ENCODE measurements at places on chromosomes 7 and 10.

- DNase-seq: no peak
Observed at GRCh38 chr7:3349126-3349525, 48.1 kb downstream of the SDK1 start.

GRCh38 chr7:149500910-149501309 is 3.3 kb upstream of the ZNF746 start:
- no peak for DNase-seq

DNA sequence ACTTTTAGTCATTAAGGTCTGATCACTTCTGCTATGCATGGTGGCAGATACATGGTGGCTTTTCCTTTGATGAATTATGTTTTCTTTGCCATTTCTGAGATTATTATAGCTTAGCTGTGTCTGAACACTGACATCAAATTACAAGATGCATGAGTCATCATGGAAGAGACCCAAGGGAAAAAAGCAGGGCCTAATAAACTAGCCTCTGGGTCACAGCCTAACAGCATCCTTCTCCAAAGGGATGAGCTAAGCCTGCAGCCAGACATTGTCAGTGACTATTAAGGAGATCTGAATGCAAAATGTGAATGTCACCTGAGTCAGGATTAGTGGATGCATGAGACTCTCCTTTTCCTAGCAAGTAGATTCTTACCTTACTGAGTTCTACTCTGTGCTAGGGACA is 19.1 kb upstream of the OGDHL start:
- DNase-seq: no peak

GRCh38 chr7:41786404-41786803 is 83.5 kb upstream of the INHBA start:
- no peak for DNase-seq

GRCh38 chr10:36048236-36048635 is 406.1 kb upstream of the FZD8 start:
- no peak for DNase-seq

DNA sequence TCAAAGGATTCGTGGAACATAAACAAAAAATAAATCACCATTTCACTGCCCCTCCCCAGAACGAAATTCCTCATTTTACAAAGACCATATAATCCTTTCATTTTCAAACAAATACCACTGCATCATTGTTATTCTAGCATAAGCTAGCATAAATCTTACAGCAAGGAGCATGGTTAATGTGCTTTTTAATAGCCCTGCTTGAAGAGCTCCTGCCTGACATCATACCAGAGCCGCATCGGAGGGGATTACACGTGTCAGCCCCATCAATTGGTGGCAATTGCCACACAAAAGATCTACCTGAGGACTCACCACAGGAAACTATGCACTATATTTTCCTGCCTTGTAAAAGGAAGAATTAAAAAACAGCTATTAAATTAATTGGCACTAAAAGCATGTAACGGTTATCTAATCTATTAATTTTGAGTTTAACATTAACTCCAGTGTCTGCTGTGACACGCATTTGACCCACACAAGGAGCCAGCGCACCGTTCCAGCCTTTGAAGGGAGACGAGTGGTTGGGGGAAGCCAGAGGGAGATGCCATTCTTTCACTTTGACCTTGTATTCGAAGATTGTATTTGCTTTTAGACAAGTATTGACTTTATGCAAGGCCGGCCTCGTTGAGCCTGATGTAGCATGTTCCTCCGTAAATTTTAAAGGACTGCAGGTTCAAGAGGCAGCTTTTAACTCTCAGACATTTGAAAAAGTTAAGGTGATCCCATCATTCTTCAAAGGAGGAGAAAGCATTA is 261.1 kb upstream of the RNF32 start:
- DNase-seq: no peak

- no peak for DNase-seq
Observed at GRCh38 chr7:56250135-56250534, 133.9 kb upstream of the NUPR2 start.

GRCh38 chr10:88861036-88861435 is 9.4 kb upstream of the ANKRD22 start:
- no peak for DNase-seq

GRCh38 chr7:30028749-30029635 is 780 bp downstream of the PLEKHA8 start:
- DNase-seq: no peak

DNA sequence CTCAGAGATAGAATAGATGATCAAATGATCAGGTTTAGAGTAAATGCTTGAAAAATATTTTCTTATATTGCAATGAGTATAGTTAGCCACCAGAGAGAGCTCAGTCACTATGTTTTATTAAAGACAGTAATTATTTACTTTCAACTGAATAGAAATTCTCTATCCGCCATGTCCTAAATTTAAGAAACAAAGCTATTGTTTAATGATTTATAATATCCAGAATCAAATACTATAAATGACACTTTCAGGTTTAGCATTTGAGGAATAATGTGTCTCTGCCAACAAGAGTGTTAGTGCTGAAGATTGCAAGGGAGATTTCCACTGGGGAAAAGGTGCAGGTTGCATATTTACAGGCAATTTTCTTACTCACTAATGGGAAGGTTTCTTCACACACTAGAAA is 184.7 kb downstream of the DGKB start:
- DNase-seq: no peak

- no peak for DNase-seq
Observed at GRCh38 chr7:69596723-69597277, 1.5 kb upstream of the AUTS2 start.

GRCh38 chr10:110429301-110429700 is 68.4 kb upstream of the DUSP5 start:
- no peak for DNase-seq
